ENCODE measurements at places on chromosomes 13 and 19. TPM values are rescaled to one million over a fixed set of nuclear protein-coding genes. Genes with fewer than 3 reads are reported as not detected.

The ZNF460 gene
- total RNA-seq: 63.7 TPM

The CBY2 gene
- not detected for total RNA-seq

The MKNK2 gene
- total RNA-seq: 90.4 TPM

The MBD3L3 gene
- total RNA-seq: not detected

DNA sequence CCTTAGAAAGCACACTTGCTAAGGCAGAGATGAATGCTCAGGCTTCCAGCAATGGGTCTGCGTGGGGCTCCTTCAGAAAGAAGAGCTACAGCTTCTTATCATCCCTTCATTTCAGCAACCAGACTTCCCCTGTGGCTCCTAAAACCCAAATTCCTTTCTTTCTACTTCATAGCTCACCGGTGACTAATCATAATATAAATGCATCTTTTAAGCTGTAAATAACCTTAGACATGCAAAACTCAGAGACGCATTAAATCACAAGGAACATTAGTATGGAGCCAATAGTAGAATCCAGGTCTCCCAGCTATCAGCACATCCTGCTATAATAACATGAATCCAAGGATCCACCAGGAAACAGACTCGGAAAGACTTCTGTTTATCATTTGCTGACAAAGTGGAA, 375.6 kb downstream of the COG6 start:
- no peaks in the 10 kb centered on the region for H3K27me3 ChIP-seq
- H3K4me1 ChIP-seq: no peaks in the 10 kb centered on the region
- peak overlapping the region; percentile 38 for H3K27ac ChIP-seq
- H3K4me3 ChIP-seq: no peak overlapping the region
- DNase-seq: peak; percentile 10

DNA sequence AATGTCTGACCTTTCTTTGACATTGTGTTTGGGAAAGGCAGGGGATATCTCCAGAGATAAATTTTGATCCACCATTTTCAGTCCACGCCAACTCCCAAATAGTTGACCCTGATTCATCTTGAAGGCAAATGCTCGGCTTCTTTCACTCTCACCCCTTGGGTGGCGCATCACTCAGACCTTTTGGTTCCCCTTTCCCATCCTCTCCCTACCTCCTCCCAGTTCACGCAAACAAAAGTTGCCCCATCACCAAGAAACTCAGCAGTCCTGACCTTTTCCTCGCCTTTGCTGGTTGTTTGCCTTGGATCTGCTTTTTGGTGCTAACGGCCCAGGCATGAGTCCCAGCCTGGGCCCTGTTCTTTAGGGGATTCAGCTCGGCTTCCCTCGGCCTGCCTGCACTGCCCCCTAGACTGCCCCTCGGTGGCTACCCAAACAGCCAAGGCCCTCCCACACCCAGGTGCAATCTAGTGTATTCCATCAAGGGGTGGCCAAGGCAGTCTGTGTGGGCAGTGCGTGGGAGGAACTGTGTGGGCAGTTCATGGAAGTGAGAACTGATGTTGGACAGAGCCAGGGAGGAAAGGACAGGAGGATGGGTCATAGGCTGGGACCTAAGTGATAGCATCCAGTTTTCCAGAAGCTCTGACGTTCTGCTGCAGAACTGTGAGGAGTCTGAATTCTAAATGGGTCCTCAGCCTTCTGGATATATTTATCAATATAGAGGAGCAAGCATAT, 255.7 kb downstream of the DLEU7 start:
- H3K4me1 ChIP-seq: peaks cover 13% of the 10 kb centered on the region
- no peak overlapping the region for H3K27ac ChIP-seq
- no peak overlapping the region for H3K4me3 ChIP-seq
- H3K27me3 ChIP-seq: no peaks in the 10 kb centered on the region
- H3K36me3 ChIP-seq: no peaks in the 10 kb centered on the region
- no peak for DNase-seq

GRCh38 chr19:46494941-46495785, 504 bp downstream of the PNMA8B start:
- H3K4me1 ChIP-seq: peaks cover 15% of the 10 kb centered on the region
- H3K4me3 ChIP-seq: peak overlapping the region; percentile 26
- peaks cover 20% of the 10 kb centered on the region for H3K27me3 ChIP-seq

DNA sequence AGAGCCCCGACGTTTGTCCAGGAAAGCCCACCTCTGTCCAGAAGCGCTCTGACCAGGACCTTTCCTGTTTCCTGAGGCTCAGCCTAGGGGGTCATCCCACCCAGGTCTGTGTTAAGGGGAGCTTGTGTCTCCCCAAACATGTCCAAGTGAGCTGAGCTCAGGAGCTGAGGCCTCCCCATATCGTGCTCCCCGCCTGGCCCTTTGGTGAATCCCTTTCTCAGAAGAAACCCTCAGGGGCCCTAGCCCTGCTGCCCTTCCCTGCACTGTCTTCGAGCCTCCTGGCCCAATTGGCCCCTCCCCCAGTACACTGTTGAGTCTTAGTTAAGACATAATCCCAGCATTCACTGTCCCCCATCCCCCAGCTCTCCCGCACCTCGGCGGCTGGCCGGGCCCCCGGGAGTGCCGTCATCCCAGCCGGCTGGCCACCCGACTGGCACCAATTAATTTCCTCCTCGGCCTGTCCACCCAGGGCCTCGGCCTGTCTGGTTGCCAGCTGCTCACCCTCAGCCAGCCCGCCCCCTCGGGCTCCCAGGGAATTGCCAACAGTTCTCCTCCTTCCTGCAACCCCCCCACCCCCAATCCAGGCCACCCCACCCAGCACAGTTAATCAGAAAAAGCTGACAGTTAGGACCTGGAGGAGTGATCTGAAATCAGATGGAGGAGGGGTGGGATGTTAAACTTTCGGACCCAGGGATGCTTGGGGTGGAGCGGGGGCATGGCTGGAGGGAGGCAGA, 13.6 kb downstream of the IER2 start:
- no peaks in the 10 kb centered on the region for H3K36me3 ChIP-seq
- H3K4me3 ChIP-seq: peak overlapping the region; percentile 8
- H3K4me1 ChIP-seq: peaks cover 55% of the 10 kb centered on the region
- no peaks in the 10 kb centered on the region for H3K27me3 ChIP-seq
- peak; percentile 93 for DNase-seq

Data from hepatocyte (in vitro differentiated cells).